AG09309 (cell line): ENCODE measurements at places on chromosomes 7 and 10.

DNA sequence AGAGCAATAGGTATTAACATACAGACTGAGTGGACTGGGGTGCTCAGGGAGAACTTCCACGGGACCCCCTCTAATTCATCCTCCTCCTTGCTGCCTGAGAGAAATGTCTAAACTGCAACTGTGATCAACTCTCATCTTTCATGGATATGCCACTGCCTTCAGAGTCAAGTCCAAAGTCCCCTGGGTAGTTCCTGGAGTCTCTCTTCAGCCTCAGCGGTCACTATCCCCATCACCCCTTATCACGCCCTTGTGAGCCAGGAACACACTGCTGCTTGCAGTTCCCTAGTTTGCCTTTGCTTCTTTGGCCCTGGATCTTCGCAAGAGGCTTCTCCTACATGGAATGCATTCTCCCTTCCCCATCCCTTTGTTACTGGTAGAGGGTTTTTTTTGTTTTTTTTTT, 58.7 kb upstream of the AUTS2 start:
- no peak for DNase-seq

DNA sequence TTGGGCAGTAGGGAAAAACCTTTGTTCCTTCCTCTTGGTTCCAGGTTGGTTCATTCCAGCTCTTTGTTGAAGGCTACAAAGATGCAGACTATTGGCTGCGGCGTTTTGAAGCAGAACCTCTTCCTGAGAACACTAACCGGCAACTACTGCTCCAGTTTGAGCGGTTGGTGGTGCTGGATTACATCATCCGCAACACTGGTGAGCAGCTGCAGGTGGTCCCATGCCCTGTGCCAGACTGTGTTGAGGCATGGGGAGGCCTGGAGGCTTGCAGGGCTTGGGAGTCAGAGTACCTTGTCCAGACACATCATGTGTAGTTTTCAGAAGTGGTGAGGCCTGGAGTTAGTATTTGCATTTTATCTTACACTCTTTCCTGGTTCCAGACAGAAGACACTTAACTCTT, 16.3 kb downstream of the PI4K2A start:
- DNase-seq, result no peak

- no peak for DNase-seq
These were observed 64.0 kb downstream of the NEURL1 start for GRCh38 chr10:103557455-103557854.

DNA sequence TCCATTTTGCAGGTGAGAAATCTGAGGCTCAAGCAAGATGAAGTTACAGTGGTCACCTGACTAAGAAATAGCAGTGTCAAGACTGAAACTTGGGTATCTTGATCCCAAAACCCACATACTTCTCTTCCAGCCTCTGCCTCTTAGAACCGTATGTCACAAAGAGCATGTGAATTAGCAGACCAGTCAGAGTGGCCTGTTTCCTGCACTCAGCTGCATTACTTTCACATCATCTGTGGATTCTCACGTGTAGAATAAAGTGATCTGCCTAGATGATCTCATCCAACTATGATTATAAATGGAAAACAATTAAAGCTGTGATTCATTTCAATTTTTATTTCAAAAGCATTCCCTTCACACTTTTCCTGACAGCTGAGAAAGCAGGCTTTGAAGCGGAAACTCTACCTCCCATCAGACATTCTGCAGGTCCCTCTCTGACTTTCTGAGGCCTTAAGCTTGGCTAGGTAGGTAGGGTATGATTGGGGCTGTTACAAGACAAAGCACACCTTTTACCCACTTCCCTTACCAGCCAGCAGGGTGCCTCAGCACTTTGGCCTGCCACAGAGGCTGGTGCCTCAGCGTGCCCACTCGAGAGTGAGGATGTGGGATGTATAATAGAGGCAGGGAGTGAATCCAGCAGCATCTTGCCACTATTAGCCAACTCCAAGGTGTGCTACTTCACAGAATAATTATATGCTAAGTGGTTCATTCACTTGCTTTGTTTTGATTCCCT, 70.2 kb upstream of the PDE1C start:
- no peak for DNase-seq

DNA sequence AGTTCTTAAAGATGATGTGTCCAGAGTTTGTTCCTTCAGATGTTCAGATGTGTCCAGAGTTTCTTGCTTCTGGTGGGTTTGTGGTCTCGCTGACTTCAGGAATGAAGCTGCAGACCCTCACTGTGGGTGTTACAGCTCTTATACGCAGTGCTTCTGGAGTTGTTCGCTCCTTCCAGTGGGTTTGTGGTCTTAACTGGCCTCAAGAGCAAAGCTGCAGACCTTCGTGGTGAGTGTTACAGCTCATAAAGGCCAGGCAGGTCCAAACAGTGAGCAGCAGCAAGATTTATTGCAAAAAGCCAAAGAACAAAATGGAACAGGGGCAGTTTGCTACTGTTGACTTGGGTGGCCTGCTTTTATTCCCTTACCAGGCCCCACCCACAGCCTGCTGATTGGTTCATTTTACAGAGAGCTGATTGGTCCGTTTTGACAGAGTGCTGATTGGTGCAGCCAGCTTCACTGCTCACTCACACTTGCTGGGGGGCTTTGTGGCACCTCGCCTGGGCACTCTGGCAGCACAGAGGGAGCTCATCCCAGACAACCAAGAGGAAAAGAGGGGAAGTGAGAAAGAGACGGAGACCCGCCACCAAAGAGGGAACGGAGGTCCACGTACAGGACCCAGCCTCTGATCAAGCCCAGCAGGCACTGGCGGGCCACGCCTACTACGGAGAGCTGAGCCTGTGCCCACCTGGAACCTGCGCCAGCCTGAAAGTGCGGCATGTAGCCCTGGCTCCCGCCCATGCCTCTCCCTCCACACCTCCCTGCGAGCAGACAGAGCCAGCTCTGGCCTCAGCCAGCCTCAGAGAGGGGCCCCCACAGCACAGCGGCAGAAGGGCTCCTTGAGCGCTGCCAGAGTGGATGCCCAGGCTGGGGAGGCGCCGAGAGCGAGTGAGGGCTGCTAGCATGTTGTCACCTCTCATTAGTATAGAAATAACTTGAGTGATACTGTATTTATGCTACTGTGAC, 55.8 kb upstream of the SEMA3C start:
- DNase-seq, result no peak

GRCh38 chr7:118863966-118864365, 639.5 kb downstream of the ANKRD7 start:
- DNase-seq, result no peak

DNA sequence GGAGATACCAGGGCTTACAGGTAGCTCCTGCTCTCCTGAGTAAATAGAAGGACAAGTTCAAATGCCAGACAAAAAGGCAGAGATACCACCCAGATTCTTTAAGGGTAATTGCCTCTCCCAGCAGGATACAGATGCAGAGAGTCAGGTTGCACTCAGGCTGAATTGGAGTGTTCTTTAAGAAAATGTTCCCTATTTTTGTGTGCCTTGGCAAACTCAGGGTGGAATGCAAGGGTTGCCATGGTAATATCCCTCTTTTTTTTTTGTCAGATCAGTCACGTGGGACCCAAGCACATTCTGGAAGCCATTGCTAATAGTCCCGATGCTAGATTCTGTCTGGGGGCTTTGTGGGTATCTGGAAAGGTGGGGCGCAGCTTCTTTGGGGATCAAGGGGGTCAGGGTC, 628.0 kb downstream of the CALN1 start:
- no peak for DNase-seq

- DNase-seq, result no peak
These were observed 807 bp upstream of the MINPP1 start for GRCh38 chr10:87503886-87504285.

- peak; percentile 16 for DNase-seq
These were observed 32.4 kb downstream of the KMT2E start for GRCh38 chr7:105046414-105046813.

GRCh38 chr10:70843333-70843732, 27.6 kb downstream of the SGPL1 start:
- DNase-seq, result no peak

DNA sequence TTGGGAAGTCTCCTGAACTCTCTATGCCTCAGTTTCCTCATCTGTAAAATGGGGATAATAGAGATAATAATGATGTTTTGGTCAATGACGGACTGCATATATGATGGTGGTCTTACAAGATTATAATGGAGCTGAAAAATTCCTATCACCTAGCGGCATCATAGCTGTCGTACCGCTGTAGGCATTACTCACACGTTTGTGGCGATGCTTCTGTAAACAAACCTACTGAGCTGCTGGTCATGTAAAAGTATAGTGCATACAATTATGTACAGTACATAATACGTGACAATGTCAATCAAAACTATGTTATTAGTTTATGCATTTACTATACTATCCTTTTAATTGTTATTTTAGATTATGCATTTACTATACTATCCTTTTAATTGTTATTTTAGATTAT, 339.1 kb upstream of the NPVF start:
- no peak for DNase-seq

- no peak for DNase-seq
These were observed 38.0 kb upstream of the LBX1 start for GRCh38 chr10:101267290-101267680.

GRCh38 chr7:2403718-2404648, 572 bp downstream of the CHST12 start:
- no peak for DNase-seq
